GM12864 (cell line): ENCODE measurements at places on chromosomes 7 and 10.
A peak's percentile ranks its signal among the peaks of the same experiment; 100 is the strongest.

DNA sequence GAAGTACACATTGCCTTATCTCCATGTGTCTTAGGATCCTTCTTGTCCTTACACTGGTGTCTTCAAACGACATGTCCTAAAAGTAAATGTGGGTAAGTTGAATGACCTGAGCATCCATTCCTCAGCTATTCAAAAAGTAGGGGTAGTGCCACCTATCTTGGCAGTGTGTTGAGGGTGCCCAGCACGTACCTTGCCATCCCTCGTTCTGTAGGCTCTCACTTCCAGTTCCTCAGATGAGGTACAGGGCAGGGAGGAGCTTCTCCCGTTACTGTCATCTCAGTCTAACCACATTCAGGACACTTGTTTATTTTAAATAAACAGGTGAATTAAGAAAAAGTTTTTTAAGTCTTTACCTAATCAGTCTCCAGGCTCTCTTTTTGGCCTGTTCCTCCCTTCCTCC is 13.0 kb downstream of the BUD23 start:
- no peak for DNase-seq

DNA sequence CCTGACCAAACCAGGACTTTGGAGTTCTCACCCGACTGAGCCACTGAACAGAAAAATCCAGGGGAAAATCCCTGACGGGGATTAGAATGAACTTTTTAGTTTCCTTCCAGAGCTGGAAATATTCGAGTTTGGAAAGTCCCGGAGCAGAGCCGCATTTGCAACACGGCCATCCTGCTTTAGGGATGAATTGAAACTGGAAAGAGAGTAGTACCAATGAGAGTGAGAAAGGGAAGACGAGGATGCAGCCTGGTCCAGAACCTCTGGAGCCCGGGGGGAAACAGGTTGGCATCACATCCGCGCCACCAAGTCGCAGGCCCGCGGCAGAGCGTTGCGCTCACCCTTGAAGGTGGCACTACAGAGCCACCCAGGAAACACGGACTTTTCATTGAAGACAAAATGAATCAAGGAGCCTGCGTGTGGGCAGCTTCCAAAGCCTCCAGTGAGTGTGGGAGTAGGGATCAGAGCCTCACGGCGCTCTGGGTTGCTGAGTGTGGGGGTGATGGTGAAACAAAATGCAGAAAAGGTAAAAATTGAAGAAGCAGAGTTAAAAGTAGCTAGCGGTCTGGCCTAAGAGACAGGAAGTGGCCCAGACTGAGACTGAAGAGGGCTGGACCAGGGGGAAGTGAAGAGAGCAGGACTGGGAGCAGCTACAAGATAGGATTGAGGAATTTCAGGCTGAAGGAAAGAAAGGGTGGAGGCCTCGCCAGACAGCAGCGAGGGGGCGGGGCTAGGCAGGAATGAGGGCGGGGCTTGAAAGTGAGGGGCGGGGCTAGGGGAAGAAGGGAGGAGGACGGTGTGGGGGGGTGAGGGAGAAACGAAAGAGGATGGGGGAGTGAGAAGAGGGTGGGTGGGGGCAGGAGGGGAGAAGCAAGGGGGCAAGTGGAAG is 1.8 kb downstream of the SMURF1 start:
- DNase-seq, result no peak

DNA sequence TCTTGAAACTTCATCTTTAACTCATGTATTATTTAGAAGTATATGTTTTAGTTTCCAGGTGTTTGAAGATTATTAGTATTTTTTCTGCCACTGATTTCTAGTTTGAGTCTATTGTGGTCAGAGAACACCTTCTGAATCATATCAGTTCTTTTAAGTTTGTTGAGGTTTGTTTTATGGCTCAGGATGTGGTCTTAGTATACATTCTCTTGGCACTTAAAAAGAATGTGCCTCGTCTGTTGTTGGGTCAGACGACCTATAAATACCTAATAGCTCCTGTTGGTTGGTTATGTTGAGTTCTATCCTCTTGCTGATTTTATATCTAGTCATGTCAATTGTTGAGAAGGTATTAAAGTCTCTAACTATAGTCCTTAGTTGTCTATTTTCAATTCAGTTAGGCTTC is 15.9 kb downstream of the TDRD1 start:
- DNase-seq, result peak; percentile 52

- DNase-seq, result no peak
Observed at GRCh38 chr7:94375691-94376090, 19.0 kb upstream of the COL1A2 start.

- no peak for DNase-seq
Observed at GRCh38 chr7:145431834-145432233, 596.0 kb upstream of the TPK1 start.

- DNase-seq, result no peak
Observed at GRCh38 chr10:61175316-61175715, 231.3 kb upstream of the RHOBTB1 start.

DNA sequence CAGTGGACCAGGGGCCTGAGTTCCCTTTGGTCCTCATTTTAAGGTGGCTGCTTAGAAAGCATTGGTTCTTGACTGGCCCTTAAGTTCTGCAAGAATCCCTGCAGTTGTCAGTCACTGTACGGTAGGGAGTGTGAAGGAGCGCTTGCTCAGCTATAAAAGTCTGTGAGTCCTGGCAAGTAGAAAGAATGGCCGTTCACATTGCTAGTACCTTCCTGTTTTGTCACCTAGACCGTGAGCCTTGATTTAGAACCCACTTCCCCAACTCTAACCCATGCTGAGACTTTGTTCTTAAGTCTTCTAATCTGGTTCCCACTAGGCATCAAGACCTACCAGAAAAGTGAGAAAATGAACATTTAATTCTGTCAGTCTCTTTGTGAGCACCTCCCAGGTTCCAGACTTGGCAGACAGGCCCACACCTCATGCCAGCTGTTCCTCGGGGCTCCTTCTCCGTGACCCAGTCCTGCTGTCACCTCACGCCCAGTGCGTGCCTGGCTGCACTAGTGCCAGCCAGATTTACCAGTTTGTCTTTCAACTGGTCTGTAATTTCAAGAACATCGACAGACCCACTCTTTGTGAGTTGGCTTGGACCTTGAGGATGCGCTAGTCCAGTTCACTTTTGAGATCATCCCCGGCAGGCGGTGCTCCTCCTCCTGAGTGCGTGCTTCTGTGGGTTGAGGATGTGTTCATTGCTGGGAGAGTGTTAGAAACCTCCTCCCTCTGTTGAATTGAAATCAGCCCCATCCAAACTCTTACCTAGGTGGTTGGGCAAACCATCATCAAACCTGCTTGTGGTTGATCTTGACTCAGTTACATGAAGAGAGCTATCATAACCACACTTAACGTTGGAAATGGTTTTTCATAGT is 78.5 kb downstream of the SHH start:
- DNase-seq, result no peak

- no peak for DNase-seq
Observed at GRCh38 chr10:36712695-36713094, 412.7 kb upstream of the ANKRD30A start.

- DNase-seq, result no peak
Observed at GRCh38 chr10:126798649-126799048, 106.6 kb upstream of the DOCK1 start.

DNA sequence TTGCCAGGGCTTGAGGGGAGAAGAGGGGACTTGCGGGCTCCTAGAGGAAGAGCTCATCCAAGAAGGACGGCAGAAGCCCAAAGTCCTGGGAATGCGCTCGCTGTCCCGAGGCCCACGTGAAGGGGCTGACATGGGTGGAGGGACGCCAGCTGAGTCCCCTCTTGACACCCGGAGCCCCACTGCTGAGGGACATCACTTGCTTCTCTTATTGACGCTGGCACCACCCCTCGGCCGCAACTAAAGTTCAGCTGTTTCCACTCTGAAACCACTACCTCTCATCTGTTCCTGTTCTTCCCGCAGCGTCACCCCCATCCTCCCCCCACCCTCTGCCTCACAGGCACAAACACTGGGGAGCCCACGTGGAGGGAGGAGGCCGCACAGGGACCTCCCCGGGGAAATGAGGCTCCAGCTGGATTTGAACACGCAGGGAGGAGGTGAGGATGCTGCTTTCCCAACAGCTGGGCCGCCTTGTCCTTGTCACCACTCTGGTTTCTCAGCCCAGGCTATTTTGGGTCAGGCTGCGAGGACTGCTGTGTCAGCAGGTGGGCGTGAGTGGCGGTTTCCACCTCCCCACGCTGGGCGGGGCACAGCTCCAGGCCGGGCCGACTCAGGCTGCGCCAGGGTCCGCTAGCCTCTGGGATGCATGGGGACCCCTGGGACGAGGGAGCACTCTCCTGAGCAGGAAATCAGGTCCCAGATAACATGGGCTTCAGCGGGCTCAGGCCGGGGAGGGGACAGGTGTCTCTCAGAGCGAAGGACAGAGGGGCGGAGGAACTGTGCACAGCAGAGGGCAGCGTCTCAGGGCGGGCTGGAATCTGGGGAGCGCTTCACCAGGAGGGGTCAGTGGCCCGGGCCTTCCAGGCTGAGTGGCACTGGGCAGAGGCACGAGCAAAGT is 156.3 kb downstream of the ZNF248 start:
- DNase-seq, result no peak

DNA sequence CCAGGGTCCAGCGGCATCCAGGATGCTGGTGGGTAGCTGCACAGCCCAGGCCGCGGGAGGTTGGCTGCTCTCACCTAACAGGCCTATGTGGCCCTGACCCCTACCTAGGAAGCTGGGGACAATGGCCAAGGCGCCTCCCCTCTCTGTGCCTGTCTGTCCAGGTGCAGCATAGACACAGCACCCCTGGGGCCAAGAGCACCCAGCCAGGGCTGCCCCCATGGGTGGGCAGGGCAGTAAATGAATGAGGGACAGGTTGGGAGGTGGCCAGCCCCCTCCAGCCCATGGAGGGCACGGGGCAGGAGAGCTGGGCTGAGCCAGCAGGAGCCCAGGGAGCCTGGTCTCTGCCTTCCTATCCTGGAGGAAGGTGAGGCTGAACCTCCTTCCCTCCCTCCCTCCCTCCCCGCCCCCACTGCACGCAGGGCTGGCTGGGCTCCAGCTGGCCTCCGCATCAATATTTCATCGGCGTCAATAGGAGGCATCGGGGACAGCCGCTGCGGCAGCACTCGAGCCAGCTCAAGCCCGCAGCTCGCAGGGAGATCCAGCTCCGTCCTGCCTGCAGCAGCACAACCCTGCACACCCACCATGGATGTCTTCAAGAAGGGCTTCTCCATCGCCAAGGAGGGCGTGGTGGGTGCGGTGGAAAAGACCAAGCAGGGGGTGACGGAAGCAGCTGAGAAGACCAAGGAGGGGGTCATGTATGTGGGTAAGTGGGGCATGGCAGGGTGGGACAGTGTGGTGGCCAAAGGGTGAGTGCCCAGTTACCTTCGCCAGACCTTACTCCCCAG is at the start of gene SNCG:
SNCG (plus strand) TSS at position 484 of the 785 bp plus-strand sequence; CDS start at position 583, 99 bp downstream.
- no peak for DNase-seq

- DNase-seq, result no peak
Observed at GRCh38 chr7:148729984-148730733, 31.5 kb downstream of the CUL1 start.

DNA sequence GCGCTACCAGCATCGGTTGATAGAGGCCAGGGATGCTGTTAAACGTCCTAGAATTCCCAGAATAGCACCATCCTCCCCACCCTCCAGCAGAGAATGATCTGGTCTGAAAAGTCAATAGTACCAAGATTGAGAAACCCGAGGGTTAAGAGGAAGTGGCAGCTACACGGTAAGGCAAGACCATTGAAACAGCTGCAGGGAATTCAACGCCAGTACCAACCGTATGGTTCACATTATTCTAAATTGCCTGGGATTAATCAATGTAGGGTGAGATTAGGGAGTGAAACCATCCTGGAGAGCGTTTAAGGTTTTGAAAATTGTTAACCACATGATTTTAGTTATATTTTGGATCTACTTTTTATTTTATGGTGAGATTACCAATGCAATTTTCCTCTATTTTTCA is 352.2 kb downstream of the PRPF18 start:
- DNase-seq, result no peak

GRCh38 chr10:120318862-120319261 is 138.2 kb upstream of the PLPP4 start:
- no peak for DNase-seq

DNA sequence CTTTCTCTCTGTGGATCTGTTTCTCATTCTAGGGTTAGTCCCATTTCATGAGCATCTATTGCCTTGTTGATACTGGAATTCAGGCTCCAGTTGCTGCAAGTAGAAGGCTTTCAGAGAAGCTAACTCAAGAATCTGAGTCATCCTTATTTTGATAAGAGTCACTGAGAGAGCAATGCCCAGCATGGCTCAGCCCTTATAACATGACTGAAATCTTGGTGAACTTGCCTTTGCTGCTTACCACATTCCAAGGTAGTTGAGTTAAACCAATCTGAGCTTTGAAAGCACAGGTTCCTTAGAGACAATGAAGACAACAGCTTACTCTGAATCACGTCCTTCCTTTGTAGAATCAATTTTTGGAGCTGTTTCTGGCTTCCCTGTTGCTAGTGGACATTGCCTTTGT is 53.6 kb upstream of the CHCHD3 start:
- no peak for DNase-seq

DNA sequence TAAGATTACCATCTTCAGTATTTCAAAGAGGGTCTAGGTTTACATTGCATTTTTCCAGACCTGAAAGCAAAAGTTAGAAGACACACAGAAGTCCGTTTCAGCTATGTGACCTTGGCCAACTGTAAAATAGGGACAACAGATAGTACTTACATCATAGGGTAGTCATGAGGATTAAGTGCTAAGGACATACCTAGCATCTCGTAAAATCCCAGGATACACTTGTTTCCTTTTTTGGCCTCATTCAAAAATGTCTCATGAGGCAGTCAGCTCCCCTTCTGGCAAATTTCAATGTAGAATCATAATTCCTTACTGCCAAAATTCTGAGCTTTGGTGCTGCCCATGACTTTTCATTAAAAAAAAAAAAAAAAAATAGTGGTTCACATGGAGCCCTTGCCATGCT is 6.4 kb upstream of the DUSP5 start:
- DNase-seq, result no peak

DNA sequence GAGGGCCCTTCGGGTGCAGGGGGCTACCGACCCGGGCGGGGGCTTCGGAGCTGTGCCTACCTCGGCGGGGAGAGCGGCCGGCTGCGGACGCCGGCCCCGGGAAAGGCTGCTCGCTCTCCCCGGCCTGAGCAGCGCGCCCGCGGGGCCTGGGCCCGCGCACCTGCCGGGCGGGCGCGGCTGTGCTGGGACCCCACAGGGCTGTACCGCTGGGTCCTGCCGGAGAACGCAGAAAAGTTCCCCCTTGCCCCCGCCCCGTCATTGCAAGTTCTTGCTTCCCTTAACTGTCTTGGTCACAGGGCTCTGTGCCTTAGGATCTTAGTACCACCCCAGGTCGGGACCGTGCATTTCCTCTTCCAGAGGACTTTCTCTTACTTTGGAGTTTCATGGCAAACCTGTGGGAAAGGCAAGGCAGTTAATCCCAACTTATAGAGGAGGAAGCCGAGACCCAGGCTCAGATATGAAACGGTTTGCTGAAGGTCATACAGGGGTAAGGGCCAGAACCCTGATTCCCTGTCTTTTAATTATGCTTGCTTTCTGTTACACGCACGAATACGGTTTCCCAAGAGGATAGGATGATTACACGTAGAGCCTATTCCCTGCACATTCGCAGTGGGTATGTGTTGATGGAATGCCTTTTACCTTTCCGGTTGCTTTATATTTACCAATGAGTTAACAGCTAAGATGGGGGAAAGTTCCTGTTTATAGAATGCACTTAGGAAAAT is 652 bp downstream of the PCGF5 start:
- DNase-seq, result no peak

- no peak for DNase-seq
Observed at GRCh38 chr10:55979203-55979602, 381.9 kb downstream of the ZWINT start.

GRCh38 chr10:103910442-103911012 is 7.5 kb downstream of the STN1 start:
- no peak for DNase-seq
